ENCODE measurements at places on chromosomes 3 and 15.

DNA sequence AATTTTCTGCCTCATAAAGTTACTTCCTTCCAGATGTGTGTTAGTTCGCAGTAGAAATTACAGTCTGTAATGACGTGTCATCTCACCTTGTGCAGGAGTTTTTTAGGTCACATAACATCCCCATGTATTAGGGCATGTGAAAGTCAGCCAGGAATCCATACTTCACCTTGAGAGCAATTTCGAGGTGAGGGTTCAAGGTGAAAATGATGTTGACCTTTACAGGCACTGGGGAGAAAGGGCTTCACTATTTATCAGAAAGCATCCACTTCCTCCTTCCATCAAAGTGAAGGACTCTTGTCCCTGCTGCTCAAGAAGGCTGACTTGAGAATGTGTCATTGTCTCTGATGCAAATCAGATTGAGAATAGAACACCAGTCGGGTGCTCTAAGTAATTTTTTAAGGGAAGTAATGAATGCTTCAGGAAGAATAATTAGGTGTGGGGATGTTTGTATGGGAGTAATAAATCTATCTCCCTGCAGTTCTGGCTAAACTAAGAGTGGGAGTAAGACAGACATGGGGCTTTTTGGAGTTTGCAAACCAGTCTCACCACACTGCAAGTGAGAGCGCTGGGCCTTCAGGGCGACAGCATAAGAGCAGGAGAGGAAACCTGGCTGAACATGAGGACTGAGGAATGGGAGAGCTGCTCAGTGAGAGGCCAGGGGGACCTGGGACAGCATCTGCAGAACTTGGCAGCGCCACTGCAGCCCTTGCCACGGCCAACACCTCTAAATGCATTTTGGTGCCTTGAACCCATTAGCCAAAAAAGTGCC is 85.9 kb upstream of the IL12A start:
- DNase-seq: no peak

GRCh38 chr3:191296041-191296541 is 33.1 kb upstream of the CCDC50 start:
- no peak for DNase-seq

DNA sequence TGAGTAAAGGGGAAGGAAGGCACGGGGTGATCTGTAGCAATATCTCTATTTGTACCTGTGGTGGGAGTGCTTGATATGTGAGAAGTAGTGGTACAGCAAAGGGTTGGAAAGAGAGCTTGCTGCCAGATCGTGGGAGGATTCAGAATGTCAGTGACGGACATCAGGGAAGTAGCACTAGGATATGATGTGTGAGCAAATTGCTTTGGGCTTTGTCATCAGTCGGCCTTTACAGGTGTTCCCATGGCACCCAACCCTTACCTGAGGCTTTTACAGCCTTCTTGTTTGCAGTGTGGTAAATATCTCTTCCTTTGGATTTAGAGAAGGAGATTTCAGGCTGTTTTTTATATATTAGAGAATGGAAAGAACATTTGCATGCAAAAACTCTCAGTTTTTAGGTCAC is 29.8 kb downstream of the IL1RAP start:
- no peak for DNase-seq

- DNase-seq: no peak
These were observed 571.9 kb downstream of the TAFA4 start for GRCh38 chr3:68360492-68360891.
